ENCODE measurements at places on chromosomes 7 and 10.
A peak's percentile ranks its signal among the peaks of the same experiment; 100 is the strongest.

- DNase-seq: no peak
Observed at GRCh38 chr10:5030989-5031388, 27.3 kb upstream of the AKR1C2 start.

DNA sequence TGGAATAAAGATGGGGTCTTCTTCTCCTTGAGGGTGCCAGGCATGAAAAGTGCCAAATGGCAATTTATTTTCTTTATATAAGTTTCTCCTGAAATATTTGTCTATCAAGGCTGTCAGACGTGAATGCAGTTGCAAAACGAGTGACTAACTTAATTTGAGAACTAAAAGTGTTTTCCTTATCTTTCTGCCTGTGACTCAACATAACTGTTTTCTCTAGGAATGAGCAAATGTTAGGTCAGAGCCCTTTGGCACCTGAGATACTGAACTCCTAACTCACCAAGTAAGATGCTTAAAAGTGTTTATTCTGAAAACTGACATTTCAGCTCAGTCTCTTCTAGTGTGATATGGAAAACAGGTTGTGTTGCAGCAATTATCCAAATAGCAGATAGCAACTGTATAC is 197.0 kb downstream of the STK31 start:
- peak; percentile 14 for DNase-seq

GRCh38 chr7:93293229-93293628 is 61.1 kb downstream of the VPS50 start:
- no peak for DNase-seq

DNA sequence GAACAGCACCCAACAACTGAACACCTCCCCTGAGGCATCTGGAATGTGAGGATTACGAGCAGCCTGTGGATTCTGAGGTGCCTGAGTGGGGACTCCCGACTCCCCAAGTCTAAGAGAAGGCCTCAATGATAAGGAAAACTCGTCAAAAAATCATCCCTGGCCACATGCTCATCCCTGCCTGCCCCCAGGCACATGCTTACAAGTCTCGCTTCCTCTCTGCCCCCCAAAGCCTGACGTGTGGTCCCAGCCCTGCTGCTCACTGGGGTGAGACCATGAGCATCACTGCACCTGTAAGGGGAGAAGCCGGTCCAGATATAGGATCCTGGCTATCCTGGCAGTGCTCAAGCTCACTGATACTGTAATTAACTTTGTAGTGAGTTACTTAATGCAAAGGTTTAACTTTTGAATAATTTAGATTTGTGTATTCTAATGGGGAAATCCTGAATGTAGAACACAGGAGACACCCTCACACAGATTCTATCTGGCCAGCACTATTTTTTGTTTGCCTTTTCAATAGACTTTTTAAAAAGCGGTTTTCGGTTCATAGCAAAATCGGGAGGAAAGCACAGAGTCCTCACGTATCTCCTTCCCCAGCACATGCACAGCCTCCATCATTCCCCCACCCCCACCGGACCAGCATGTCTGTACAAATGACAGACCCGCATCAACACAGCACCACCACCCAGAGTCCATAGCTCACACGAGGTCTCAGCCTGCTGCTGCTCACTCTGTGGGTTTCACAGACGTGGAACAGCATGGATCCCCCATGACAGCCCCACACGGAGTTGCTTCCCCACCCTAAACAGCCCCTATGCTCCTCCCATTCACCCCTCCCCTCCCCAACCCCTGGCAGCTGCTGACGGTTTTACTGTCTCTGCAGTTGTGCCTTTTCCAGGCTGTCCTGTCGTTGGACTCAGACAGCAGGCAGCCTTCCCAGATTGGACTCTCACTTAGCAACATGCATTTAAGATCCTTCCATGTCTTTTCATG is 167.9 kb downstream of the DIP2C start:
- DNase-seq: no peak

DNA sequence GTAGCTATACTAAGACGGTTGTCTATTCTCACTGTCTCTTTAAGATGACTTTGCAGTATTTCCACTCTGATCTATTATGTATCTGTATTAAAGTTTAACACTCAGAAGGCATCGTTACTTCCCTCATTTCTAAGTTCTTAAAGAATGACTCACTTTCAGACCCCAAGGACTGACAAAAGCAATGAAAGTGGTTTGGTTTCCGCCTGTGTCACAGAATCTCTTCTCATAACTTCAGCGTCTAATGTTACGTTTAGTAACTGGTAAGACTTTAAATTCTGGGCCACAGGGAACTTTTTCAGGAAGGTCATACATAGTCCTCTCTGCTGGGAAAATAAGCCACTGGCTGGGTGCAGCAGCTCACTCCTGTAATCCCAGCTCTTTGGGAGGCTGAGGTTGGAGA is 892.0 kb upstream of the AUTS2 start:
- no peak for DNase-seq

GRCh38 chr7:84237533-84238173 is 43.1 kb upstream of the SEMA3A start:
- DNase-seq: peak; percentile 77
